ENCODE measurements at places on chromosomes 3 and 15. TPM values are rescaled to one million over a fixed set of nuclear protein-coding genes. Genes with fewer than 3 reads are reported as not detected.

DNA sequence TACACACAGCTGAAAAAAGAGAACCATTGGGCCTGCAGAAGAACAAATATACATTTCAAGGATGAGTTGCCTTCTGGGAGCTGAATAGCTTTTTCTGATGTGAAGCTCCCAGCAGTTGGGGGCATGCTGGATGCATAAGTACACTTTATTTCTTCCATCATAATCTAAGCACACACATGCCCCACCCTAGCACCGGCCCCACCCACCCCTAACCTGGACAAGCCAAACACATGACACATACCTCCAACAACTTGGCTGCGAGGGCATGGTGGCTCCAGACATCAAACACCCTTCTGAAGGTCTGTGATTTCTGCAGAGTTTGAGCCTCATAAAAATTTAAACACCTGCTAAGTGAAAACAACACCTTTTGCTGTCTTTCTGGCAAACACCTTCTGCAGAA, 307.2 kb upstream of the TRIM42 start:
- H3K4me1 ChIP-seq: no peaks in the 10 kb centered on the region
- H3K27me3 ChIP-seq: no peaks in the 10 kb centered on the region
- no peak overlapping the region for H3K4me3 ChIP-seq
- no peak overlapping the region for H3K27ac ChIP-seq

DNA sequence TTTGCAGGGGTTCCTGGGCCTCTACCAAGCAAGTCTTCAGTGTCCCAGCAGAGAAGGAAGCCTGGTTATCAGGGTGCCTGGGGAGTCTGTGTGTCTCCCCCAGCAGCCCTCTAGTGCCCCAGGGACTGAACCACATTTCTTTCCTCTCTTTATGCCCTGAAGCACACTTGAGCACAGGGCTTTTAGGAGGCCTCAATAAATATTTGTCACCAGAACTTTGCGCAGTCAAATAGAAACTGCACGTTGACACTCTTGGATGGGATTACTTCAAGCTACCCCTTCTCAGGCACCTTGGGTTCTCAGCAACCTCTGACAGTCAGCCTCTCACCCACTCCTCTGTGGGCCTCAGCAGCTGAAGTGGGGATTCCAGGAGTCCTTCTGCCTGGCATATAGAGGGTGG, 226.6 kb upstream of the HES1 start:
- DNase-seq: no peak
- H3K27ac ChIP-seq: no peak overlapping the region
- no peaks in the 10 kb centered on the region for H3K27me3 ChIP-seq
- H3K4me1 ChIP-seq: peaks cover 12% of the 10 kb centered on the region
- H3K36me3 ChIP-seq: no peaks in the 10 kb centered on the region

GRCh38 chr3:105542282-105543019, 175.7 kb downstream of the ALCAM start:
- no peaks in the 10 kb centered on the region for H3K27me3 ChIP-seq
- no peaks in the 10 kb centered on the region for H3K4me1 ChIP-seq
- no peak overlapping the region for H3K27ac ChIP-seq
- no peaks in the 10 kb centered on the region for H3K36me3 ChIP-seq
- no peak overlapping the region for H3K4me3 ChIP-seq

The FGD5 gene
- total RNA-seq: not detected

The AAGAB gene
- total RNA-seq: 21.3 TPM
